ENCODE measurements at places on chromosomes 2 and 18.

DNA sequence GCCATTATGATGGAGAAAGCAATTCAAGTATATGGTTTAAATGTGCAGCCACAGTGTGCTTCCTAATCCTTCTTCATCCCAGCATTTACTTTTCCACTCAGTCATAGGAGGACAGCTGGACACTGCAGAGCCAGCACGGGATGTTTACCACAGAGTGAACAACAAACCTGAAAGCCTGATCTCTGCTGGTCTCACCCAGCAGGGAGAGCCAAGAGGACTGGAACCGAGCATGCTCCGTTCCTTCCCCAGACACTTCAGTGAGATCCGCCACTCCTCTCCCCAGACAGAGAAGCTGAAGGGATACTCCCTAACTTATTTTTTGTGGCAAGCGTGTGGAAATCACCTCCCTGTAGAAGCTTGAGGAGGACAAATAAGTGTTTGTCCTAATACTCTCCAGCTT is 23.2 kb upstream of the GORASP2 start:
- no peak for DNase-seq

- no peak for DNase-seq
Observed at GRCh38 chr18:10336749-10337350, 117.6 kb upstream of the APCDD1 start.

- no peak for DNase-seq
Observed at GRCh38 chr2:56295666-56296065, 111.9 kb downstream of the CCDC85A start.

DNA sequence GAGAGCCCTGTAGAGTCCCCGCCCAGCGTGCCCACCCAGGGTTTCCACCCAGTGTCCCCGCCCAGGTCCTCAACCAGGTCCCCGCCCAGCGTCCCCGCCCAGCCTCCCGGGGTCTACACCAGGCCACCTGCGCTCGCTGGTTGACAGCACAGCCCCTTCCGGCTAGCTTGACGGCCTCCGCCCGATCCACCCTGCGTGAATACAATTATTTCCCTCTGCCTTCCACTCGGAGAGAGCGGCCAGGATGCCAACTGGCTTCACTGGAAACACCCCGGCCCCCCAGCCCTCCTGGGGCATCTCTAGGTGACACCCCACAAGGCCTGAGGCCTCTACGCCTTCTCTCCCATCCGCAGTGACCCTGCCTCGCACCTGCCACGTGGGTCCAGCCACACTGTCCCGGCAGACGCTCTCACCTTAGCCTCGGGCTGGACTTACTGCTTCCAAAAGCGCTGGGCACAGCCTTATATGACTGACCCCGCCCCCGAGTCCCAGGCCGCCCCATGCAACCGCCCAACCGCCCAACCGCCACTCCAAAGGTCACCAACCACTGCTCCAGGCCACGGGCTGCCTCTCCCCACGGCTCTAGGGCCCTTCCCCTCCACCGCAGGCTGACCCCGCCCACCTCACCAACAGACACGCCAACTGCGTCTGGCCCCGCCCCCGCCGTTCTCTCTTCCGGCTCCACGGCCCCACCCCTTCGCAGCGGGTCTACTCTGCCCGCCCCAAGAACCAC is 188.1 kb downstream of the LAMA1 start:
- DNase-seq = no peak
